ENCODE measurements at places on chromosomes 2 and 18. TPM values are rescaled to one million over a fixed set of nuclear protein-coding genes. Genes with fewer than 3 reads are reported as not detected.

Gene FOXI3
- total RNA-seq = not detected

GRCh38 chr2:230754200-230754599 is 41.6 kb downstream of the CAB39 start:
- DNase-seq = no peak

Gene WDR75
- 43.0 TPM for total RNA-seq

DNA sequence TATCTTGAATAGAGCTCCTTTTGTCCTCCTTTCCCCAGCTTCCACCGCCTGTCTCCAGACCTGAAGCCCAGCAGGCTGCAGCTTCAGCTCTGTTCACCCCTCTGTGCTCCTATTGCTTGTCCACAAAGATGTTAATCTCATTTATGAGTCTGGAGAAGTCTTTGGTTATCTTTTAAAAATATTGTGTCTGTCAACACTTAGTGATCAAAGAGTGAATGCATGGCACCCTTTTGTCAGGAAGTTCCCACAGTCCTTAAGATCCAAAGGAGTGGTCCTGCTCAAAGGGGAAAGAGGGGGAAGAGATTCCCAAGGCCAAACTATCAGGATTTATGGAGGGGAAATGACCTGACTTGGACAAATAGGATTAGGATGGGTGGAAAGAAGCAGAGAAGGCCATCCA is 118.9 kb downstream of the ACAA2 start:
- DNase-seq = no peak

- no peak for DNase-seq
Observed at GRCh38 chr2:226999661-227000060, 163.8 kb downstream of the RHBDD1 start.

- DNase-seq = no peak
Observed at GRCh38 chr18:1370552-1370951, 465.9 kb downstream of the ADCYAP1 start.

GRCh38 chr2:241136191-241136590 is 13.1 kb downstream of the PASK start:
- no peak for DNase-seq

Gene C1GALT1C1L
- 0.99 TPM for total RNA-seq

GRCh38 chr2:65541773-65542172 is 109.4 kb upstream of the SPRED2 start:
- DNase-seq = no peak

Gene CHAC2
- 3.2 TPM for total RNA-seq

DNA sequence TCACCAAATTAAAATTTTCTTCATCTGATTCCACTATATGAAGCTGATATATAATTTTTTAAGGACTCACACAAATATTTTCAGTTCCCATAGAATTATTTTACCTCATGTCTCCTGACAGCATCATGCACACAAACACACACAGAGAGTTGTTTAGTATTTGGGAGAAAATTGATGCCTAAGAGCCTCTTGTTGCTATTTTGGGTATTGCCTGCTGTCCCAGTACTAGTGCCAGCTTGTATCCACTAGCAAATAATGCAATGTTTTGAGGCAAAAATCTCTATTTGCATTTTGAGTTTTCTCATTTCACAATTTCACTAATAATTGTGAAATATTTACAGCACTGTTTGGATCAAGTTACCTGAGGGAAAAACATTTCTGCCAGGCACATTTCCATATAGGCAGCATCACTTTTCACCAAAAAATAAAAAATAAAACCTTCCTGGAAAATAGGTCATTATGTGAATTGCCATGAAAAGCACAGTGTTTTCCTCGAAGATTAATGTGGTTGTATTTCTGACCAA is 328.2 kb downstream of the KCNJ3 start:
- DNase-seq = no peak

DNA sequence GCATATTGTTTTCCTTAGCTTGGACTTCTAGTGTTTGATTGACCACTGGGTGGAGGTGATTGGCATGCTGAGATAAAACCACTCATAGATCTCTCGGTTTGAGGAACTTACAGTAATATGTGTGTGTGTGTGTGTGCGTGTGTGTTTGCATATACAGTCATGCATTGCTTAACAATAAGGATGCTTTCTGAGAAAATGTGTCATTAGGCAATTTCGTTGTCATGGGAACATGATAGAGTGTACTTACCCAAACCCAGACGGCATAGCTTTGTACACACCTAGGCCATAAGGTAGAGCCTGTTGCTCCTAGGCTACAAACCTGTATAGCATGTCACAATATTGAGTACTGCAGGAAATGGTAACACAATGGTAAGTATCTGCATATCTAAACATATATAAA is 167.3 kb downstream of the NYAP2 start:
- DNase-seq = no peak

DNA sequence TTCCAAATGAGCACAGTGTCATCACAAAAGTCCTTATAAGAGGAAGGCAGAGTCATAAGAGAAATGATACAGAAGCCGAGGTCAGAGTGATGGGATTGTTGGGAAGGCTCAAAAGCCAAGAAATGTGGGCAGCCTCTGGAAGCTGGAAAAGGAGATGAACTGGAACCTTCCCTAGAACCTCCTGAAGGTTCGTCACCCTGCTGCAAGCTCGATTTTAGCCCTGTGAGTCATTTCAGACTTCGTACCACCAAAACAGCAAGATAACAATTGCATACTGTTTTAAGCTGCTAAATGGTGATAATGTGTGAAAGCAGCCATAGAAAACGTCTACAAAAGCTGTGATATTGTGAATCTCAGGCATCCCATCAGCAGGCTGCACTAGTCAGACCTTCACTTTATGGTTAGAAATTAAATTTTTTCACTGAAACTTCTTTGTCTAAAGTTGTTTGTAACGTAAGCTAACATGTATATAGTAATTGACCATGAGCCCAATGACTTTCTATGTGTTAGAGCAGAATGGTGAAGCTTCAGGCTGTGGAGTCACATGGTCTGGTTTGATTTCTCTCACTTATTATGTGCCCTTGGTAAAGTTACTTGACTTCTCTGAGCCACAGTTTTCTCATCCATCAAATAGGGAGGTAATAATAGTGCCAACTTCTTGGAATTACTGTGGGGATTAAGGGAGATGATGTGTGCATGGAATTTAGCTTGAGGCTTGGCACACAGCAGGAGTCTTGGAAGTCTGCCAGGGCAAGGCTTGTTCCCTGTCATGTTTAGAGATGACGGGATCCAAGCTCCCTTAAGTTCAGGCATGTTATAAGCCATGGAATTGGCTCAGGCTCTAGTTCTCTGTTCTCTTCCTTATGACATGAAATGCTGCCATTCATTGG is 132.0 kb upstream of the CCDC195 start:
- no peak for DNase-seq

Gene HOXD10
- total RNA-seq = 4.4 TPM

Gene L3MBTL4
- total RNA-seq = 8.5 TPM

Gene ANKRD53
- total RNA-seq = 1.8 TPM

DNA sequence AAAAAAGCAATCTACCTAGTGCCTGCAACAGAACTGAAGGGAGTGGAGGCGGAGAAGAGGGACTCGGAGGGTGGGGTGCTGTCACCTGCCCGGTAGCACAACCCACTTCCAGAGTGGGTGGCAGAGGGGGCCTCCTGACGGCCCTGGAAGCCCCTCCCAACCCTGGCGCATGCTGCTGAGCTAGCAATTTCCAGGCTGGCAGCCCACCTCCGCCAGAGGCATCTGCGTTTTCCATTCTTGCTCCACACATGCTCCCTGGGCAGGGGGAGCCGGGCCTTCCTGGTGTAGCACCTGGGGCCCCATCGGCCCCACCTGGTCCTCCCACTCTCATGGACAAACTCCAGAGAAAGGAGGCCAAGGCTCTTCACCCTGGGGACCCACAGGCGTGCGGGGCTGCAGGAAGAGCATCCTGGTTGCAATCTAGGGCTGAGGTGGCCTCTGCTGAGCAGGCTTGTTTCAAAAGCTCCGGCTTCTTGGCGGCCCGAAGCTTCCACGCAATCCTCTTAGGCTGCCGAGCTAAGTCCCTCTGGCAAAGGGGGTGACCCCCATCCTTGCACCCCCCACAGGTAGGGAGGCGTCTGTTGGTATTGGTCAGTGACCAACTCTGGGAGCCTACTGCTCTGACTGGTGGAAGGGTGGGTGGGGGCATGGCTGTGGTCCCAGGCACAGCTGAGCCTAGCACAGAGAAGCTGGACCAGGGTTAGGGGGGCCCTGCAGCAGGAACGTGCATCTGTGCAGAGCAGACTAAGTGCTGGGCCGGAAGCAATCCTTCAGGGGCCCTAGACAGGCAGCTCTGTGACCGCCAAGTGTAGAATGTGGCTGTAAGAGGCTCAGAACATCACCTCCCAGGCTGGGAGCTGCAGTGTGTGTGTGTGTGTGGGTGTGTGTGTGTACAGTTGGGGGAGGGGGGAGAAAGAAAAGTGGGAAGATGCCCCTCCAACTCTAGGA is 2.6 kb downstream of the HS6ST1 start:
- no peak for DNase-seq

- no peak for DNase-seq
Observed at GRCh38 chr2:18339326-18339725, 221.1 kb downstream of the RDH14 start.

Gene PROM2
- 176 TPM for total RNA-seq

DNA sequence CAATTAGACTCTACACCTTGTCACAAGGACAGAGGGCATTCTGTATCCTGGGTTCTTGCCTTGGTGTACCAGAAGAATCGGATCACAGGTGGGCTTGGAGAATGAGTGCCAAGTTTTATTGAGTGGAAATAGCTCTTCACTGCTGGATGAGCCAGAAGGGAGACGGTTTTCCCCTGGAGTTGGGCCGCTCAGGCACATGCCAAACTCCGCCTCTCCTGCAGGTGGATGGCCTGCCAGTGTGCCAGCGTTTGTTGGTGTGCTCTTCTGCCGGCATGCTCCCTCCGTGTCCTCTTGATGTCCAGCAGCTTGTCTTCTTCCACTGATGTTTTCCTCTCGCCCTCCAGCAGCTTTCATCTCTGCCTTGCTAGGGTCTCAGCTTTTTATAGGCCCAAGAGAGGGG is 115.5 kb upstream of the RAB27B start:
- no peak for DNase-seq

Gene UGT1A7
- total RNA-seq = 7.7 TPM

DNA sequence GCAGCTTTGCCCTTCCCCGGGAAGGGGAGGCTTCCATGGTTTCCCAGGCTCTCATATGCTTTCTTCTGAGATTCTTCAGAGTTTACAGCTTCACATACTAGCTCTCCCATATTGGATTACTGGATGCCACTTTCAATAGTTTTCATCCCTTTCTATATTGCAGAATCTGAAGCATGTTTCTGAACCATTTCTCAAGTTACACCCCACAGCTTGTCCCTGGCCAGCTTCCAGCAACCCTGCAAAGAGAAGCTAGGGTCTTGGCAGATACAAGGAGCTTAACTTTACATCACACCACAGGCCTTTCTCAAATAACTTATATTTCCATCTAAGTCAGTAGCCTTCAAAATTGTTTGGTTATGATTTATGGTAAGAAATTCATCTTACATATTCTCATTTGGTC is 39.6 kb downstream of the LHCGR start:
- no peak for DNase-seq

- no peak for DNase-seq
Observed at GRCh38 chr18:31039426-31039825, 3.1 kb downstream of the DSC3 start.

DNA sequence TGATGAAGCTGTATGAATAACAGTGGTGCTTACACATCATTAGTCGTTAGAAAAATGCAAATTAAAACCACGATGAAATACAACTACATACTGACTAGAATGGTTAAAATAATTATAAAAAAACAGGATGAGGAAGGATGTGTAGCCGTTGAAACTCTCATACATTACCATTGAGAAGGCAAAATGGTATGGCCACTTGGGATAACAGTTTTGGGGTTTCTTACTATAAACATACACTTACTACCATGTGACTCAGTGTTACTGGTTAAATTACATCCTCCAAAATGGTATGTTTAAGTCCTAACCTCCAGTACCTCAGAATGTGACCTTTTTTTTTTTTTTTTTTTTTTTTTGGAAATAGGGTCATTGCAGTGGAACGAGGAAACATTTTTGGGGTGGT is 58.4 kb downstream of the UBE2E3 start:
- no peak for DNase-seq

GRCh38 chr2:173075056-173075780 is 428 bp upstream of the MAP3K20 start:
- no peak for DNase-seq

DNA sequence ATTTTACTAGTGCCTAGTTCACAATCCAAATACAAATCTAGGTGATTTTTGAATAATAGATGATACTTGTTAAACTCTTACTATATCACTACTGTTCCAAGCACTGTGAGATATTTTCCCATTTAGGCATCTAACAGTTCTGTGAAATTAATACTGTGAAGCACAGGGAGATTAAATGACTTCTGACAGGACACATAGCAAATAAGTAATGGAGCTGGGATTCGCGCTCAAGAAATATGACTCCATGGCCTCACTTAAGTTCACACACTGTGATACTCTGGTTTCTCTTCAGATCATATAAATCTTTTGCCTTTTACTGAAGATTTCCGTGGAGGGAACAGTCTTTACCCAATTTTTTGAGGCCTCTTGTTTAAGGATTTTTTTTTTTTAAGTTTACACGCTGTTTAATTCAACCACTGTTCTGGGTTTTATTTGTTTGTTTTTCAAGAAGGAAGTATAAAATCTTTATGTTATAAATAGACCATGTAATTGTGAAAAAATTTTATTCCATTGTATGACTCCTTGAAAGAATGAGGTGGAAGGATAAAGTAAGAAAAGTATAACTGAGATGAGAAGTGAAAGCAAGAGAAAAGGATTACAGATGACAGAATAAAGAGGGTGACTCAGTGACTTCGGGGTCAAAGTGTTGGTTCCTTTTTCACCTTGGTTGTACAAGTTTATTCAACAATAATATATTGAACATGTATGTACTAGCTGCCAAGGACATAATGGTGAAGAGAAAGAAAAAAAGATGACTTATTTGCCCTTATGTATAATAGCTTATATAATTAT is 30.2 kb downstream of the RBM45 start:
- DNase-seq = no peak

DNA sequence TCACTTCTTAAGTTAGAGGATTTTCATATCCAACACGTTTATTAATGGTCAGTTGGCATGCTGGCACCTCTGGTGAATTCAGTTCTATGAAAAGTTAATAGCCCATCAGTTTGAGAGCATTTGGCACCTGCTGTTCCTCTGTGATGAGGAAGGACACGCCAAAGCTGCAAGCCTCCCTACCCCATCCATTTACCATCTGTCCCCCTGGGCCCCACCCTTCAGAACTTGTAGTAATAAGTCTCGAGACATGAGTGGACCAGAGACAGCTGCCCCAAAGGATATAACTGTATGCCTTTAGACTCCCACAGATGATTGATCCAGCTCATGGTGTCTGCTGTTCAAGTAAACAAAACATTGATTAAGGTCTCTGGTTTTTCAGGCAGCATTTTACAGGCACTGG is 6.3 kb downstream of the OST4 start:
- no peak for DNase-seq

Data from ureter (tissue), 1 donor.